ENCODE measurements at places on chromosomes 2 and 18.

- DNase-seq: no peak
Measured at GRCh38 chr18:77167251-77167650, 34.7 kb upstream of the MBP start.

GRCh38 chr2:102093662-102094061 lies 48.9 kb upstream of the IL1R1 start:
- no peak for DNase-seq

GRCh38 chr2:157789933-157790511 lies 86.1 kb downstream of the ACVR1 start:
- DNase-seq: no peak

- no peak for DNase-seq
Measured at GRCh38 chr2:211329421-211329820, 773.0 kb downstream of the CPS1 start.

- no peak for DNase-seq
Measured at GRCh38 chr2:10000541-10000940, 42.8 kb upstream of the KLF11 start.

DNA sequence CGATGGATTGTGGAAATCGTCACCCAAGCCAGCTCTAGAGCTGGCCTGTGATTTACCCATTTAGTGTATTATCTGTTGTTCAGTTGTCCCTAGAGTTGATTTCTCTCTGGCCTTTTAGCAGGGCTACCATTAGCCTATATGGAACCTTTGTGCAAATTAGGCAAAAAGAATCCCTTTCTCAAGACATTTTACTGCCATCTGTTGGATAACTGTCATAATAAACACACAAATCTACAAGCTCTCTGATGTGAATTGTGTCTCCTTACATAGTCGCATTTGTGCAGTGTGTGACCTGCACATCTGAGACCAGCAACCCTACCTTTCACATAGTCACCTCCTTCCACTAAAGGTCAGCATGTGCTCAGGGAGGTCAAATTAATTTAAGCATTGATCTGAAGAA lies 34.0 kb downstream of the LOXHD1 start:
- no peak for DNase-seq

DNA sequence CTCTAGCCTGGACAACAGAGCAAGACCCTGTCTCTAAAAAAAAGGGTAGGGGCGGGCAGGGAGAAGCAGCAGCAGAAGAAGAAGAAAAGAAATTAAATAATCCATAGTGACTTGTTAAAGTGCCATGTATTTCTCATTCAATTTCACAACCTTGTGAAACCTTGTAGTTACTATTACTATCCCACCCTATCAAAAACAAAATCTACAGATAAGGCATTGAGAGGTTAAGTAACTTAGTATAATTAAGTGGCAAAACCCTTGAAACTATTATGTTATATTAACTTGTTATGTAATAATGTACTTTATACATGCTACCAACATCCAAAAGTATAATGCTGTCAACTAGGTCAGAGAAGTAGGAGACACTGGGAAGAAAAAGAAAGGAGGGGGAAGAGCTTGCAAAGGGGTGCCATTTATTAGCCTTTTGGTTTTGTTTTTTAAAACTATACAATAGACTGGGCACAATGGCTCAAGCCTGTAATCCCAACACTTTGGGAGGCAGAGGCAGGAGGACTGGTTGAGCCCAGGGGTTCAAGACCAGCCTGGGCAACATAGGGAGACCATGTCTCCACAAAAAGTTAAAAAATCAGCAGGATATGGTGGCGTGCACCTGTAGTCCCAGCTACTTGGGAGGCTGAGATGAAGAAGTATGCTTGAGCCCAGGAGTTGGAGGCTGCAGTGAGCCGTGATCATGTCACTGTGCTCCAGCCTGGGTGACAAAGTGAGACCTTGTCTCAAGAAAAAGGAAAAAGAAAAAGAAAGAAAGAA lies 11.3 kb downstream of the TLK1 start:
- no peak for DNase-seq

DNA sequence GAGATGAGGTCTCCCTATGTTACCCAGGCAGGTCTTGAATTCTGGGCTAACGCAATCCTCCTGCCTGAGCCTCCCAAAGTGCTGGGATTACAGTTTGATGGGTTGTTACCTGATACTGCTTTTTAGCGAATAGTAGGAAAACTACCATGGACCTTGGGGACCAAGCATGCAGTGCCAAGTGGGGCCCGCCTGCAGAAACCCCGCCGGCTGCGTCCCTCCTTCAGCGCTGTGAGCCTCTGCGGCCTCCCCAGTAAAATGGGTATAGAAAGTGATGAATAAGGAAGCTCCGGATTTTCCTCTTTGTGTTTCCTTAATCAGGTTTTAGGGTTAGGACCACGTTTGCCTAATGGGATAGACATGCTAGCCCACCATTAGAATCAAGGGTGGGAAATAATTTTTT lies 30.4 kb downstream of the RAMP1 start:
- no peak for DNase-seq

- no peak for DNase-seq
Measured at GRCh38 chr18:36350839-36351469, 53.4 kb downstream of the FHOD3 start.

- no peak for DNase-seq
Measured at GRCh38 chr18:33611525-33612135, 33.6 kb downstream of the ASXL3 start.

DNA sequence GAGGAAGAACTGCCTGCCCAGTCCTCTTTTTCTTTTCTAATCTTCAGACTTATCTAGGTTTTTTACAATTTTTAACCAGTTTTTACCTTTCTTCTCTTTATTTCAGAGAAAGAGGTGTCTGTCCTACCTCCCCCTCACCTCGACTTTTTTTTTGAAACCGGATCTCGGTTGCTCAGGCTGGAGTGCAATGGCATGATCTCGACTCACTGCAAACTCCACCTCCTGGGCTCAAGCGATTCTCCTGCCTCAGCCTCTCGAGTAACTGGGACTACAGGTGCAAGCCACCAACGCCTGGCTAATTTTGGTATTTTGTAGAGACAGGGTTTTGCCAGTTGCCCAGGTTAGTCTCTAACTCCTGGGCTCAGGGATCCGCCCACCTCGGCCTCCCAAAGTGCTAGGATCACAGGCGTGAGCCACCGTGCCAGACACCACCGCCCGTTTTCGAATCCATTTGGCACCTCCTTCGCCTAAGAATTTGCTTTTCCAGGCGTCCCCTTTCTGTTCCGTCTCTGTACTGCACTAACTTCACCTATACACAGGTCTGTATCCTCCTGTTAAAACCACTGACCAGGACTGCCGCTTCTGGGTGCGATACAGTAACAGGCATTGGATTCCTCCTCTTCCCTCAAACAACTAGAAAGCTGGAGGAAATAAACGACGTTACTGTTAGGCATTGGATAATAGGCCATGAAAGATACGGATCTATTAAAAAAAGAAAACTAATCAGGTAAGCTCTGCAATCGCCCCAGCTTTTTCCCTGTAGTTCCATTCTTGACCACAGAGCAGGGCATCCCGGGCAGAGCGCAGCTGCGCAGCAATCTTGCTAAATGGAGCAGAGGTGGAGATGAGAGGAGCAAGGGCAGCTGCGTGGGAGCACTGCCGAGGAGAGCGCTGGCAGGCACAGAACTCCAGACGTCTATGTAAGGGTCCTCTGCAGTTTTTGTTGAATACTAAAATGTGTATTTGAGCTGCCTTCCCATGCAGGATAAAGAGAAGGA lies 69.9 kb downstream of the ZC3H6 start:
- no peak for DNase-seq

- DNase-seq: no peak
Measured at GRCh38 chr18:43276491-43276890, 799 bp downstream of the SYT4 start.

- no peak for DNase-seq
Measured at GRCh38 chr18:56479841-56480240, 158.6 kb downstream of the TXNL1 start.

GRCh38 chr18:12053289-12053688 lies 40.4 kb upstream of the ANKRD62 start:
- DNase-seq: no peak

GRCh38 chr18:8620845-8621244 lies 11.6 kb downstream of the RAB12 start:
- no peak for DNase-seq

- no peak for DNase-seq
Measured at GRCh38 chr2:17166506-17166905, 351.7 kb downstream of the RAD51AP2 start.

- no peak for DNase-seq
Measured at GRCh38 chr2:26651470-26651771, 10.3 kb upstream of the CIB4 start.

GRCh38 chr18:32730620-32731091 lies 42.2 kb downstream of the KLHL14 start:
- no peak for DNase-seq

GRCh38 chr18:8685141-8685913 lies 20.0 kb upstream of the MTCL1 start:
- DNase-seq: no peak

- DNase-seq: no peak
Measured at GRCh38 chr18:8771930-8772329, 66.6 kb downstream of the MTCL1 start.

Measured in NCI-H2107 (cell line).